ENCODE measurements at places on chromosomes 1 and 21.

DNA sequence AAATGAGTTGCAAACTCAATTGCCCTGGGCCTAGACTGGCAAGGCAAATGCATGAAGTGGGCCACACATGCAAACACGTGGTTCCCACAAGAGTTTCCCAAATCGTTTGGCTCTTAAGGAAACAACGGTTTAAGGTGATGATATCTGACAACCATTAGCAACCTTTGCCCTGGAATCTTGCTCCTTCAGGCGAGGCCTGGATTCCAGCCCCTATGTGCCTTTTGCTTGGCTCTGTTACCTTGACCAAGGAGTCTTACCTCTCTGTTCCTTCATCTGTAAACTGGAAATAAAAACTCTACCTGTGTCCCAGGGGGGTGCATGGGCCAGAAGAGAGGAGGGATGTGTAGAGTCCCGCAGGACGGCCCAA, 72.1 kb upstream of the CASZ1 start:
- DNase-seq: no peak

DNA sequence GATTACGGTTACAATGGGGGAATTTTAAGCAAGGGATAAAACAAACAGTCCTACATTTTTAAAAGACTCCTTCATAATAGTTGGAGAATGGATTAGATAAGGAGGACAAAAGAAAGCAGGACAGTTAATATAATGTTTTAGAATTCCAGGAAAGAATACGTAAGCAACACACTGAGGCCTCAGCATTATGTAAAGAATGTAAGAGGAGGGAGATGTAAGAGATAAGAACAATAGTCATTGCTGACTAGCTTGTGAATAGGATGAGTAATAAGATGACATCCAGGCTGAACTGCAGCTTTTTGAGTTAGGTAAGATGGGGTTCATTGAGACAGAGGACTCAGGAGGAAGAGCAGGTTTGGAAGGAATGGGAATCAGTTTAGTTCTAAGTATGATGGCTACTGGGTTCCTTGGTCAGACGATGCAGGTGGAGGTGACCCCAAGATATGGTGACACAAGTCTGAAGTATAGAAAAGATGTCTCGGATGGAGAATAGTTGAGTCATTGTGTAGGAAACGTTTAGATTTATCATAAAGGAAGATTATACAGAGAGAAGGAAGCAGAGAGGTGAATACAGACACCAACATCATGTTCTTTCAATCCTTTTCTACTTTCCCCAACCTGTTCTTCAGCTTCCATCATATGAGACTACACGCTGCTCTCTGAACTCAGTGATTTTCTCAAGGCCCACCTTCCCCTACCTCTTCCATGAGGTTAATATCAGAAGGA, 372.8 kb downstream of the PTBP2 start:
- no peak for DNase-seq

GRCh38 chr1:198175423-198176170, 18.8 kb downstream of the NEK7 start:
- no peak for DNase-seq

DNA sequence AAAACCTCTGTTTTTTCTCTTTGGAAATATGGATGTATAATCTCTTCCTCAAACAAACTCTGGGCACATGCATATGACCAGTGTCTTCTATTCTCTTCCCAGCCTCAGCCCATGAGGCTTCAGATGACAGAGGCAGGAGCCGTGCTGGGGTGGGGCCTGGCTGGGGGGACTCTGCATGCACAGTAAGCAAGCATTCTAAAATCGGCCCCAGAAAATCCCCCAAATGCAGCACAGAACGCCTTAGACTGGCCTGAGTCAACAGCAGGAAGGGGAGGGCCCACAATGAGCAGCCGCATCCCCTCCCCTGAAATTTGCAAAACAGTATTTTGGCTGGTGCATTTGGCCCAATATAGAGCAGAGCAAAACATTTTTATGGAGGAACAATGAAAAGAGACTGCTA, 47.8 kb downstream of the ITPKB start:
- no peak for DNase-seq

DNA sequence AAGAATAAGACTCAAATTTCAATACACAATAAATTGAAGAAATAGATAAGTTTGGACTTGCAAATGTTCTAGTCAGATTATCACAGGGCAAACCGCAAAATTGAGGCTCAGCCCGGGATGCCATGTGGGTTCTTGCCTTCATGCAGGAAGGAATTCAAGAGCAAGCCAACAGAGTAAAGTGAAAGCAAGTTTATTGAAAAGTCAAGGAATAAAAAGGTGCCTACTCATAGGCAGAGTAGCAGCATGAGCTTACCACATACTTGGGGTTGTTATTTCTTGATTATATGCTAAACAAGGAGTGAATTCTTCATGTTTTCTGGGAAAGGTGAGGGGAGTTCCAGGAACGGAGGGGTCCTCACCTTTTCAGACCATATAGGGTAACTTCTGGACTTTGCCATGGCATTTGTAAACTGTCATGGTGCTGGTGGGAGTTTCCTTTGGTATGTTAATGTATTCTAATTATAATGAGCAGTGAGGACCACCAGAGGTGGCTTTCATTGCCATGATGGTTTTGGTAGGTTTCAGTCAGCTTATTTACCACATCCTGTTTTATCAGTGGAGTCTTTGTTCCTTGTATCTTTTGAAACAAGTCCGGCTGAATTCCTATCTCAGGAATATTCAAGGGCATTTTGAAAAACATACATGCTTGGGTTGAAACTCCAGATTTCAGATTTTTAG, 2.0 kb upstream of the OR2AK2 start:
- no peak for DNase-seq

DNA sequence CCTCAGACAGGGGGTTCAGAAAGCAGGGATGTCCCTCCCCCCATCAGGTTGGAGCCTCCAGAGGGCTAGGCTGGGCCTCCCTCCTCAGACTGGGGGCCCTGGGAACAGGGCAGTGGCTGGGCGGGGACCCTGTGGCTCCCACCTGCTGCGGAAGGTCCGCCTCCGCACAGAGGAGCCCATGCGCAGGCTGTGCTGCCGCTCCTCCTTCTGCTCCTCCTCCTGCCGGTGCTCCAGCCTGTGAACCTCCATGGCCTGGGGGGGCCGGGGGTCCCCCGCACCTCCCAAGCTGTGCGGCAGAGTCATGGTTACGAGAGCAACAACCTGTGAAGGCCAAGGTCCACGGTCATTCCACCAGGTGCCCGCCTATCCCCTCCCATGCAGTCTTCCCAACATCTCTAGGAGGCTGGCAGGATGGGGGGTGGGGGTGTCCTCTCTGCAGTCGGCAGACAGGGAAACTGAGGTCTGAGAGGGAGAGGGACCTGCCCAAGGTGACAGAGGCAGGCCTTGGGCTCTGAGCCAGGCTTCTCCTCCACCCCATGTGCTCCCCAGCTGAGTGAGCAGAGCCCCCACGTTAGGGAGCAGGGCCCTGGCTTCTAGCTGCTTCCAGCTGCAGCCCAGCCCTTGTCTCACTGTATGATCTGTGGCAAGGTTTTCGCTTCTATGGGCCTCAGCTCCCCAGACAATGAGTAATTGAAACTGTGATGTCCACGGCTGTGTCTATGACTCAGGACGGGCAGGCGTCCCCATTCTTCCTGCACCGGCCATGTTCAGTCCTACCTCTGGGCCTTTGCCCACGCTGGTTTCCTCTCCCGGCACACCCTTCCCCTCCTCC, 3.4 kb downstream of the MYOM3 start:
- DNase-seq: peak; percentile 11

GRCh38 chr1:115428676-115429075, 90.6 kb upstream of the NGF start:
- DNase-seq: no peak

DNA sequence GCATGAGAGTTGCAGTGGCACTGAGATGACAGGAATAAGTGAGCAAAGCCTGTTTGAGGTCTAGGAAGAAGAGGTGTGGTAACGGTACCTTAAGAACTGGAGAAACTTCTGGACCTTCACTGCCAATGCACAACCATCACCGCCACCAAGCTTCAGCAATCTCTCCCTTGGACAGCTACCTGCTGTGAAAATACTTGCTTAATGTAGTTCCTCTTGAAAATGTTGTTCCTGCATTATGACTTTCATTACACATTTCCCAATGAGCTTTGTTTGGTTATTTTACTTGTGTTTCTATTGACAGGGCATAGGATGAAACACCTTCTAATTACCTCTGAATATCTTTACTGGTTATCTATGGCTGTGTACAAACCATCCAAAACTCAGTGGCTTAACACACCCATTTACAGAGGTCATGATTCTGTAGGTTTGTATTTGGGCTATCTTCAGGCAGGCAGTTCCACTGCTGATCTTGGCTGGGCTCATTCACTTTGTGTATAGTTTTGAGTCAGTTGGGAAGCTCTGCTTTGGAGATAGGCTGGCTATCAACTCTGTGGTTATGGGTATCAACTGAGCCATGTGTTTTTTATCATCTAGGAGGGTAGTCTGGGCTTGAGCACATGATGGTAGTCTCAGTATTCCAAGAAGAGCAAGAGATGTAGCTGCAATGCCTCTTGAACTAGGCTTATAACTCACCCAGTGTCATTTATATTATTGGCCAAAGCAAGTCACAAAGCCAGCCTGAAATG, 149.4 kb downstream of the ELAVL4 start:
- DNase-seq: no peak

DNA sequence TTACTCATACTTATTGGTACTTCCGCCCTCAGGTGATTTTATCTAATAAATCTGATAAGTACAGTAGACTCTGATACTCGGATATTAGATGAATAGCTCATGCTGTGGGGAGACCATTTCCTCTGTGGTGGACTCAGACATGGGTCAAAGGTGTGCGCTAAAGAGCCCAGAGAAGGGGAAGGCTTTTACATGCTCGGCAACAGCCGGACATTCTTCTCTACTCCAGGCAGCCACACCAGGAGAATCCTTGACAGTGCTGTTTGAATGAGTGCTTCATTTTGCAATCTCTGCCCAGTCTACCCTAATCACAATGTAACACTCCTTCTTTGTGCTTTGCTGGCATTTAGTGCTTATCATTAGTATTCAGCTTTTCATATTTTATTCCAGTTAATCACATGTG, 322.2 kb upstream of the USP25 start:
- no peak for DNase-seq

DNA sequence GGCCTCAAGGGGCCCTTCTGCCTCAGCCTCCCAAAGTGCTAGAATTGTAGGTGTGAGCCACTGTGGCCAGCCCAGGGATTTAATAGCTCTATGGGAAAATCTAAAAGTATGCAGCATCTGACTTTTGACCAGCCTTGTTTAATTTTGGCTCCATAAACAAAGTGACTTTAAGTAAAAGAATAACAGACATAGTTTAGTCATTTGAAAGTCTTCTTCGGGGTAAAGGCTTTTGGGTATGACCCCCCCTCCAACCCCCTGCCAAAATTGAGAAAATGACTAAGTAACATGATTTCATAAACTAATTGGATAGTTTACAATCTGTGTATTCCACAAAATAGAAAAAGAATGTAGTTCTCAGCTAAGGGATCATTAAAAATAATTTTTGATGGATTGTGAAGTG, 17.0 kb downstream of the GPBP1L1 start:
- DNase-seq: no peak
